ENCODE measurements at places on chromosomes 3 and 15.

GRCh38 chr3:134991472-134992010 lies 196.5 kb downstream of the EPHB1 start:
- DNase-seq: no peak

- DNase-seq: no peak
Measured at GRCh38 chr3:183006396-183007002, 26.2 kb upstream of the DCUN1D1 start.

DNA sequence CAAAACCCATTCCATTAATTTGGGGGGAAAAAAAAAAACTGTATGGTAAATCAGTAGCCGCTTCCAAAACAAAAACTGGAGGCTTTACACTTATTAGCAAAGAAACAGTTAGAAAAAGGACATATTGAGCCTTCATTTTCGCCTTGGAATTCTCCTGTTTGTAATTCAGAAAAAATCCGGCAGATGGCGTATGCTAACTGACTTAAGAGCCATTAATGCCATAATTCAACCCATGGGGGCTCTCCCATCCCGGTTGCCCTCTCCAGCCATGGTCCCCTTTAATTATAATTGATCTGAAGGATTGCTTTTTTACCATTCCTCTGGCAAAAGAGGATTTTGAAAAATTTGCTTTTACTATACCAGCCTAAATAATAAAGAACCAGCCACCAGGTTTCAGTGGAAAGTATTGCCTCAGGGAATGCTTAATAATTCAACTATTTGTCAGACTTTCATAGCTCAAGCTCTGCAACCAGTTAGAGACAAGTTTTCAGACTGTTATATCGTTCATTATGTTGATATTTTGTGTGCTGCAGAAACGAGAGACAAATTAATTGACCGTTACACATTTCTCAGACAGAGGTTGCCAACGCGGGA lies 9.4 kb upstream of the RPL24 start:
- DNase-seq: peak; percentile 89

GRCh38 chr3:88618021-88618645 lies 468.4 kb downstream of the C3orf38 start:
- no peak for DNase-seq

DNA sequence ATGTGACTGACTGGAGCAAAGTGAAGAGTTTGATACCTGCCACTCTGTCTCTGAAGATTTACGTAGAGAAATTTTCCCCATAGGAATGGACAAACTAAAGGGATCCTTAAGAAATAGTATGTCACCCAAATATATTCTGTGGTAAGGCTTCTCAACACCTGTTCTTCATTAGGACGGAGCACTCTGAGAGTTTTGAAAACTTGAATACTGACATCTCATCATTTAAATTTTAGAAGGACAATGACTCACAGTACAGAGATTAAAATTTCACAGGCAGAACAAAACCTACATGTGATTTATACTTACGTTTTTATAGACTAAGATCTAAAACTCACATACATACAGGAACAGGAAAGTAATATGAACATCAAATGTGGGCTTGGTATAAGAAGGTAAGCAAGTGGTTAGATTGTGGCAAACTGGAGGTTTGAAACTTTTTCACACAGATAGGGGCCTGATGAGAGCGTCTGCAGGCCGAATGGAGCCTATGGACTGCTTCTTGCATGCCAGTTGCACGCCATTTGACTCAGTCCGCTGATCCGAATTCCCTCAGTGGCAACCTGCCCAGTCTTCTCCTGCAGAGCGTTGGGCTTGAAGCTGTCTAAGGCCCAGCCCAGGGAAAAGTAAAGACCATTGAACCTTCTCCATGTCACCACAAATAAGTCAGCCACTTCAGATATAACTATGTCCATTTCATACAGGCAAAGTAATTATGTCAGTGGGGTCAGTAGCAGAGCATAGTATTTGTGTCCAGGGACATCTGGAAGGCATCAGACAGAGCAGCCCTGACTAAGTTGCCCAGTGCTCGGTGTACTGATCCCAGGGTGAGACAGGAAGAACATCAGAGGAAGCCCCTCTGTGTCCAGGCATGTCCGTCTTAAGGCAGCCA lies 45.7 kb downstream of the ZBTB38 start:
- DNase-seq: no peak

DNA sequence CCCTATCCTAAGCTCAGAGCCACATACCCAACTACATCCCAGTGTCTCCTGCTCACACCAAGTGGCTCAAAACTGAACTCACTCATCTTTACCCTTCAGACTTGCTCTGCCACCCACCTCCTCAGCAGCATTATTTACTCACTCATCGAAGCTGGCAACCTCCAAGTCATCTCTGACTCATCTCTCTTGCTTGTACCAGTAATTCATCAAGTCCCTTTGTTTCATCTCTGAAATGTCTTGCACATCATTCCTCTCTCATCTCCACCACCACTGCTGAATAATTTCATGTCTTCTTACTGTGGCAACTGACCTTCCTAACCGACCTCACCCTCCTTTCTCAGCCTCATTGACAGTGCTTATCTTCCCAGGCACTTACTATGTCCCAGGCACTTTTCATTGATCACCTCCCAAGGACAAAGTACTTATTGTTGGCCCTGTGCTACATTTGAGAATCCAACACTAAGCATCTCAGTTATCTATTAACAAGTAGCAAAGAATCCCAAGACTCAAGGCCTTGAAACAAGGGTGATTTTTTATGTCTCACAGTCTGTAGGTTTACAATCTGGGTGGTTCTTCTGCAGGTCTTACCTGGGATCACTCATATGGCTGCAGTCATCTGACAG lies 82.0 kb downstream of the MRPL46 start:
- no peak for DNase-seq

GRCh38 chr3:129690963-129691362 lies 84.5 kb upstream of the PLXND1 start:
- DNase-seq: no peak

GRCh38 chr15:63225381-63225780 lies 36.0 kb downstream of the RAB8B start:
- no peak for DNase-seq

- no peak for DNase-seq
Measured at GRCh38 chr3:171565481-171566058, 105.4 kb upstream of the TNIK start.

GRCh38 chr3:171417813-171418212 lies 42.4 kb downstream of the TNIK start:
- DNase-seq: no peak

GRCh38 chr3:12484983-12485327 lies 675 bp downstream of the TSEN2 start:
- DNase-seq: no peak
